Suppressor macrophage (primary cell): ENCODE measurements at places on chromosomes 12 and 14.

DNA sequence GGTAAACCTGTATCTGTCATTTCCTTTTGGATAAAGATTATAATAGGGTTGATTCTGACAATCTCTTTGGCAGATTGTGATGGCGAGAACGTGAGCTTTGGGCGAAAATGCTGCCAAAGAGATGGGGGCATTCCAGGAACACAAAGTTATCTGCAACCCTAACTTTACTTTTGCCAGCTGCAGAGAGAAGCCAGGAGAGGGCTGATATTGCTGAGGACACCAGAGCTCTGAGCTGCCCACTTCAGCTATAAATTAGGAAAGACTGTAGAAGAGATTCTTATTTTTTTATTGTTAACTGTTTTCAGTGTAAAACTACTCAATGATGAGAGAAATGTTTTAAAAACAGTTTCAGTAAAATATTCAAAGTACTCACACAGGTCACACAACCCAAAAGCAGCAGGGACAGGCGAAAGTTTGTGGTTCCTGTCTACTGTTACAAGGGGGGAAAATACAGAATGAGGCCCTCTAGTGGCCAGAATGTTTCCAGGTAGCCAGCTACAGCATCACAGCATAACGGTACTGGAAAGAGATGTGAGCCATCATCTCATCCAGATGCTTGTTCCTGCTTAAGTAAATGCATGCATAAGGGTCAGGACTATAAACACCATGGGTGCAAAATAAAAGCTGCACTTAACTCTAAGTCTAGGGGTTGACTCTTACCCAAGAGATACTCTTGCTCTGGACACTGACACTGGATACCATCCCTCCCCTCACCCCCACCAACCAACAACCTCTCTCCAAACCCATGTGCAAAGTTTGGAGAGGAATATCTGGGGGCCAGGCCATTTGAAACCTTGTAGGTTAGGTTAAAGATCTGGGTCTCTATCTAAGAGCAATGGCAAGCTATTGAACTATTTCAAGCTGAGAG is 498.4 kb downstream of the RMST start:
- peak; percentile 31 for DNase-seq

DNA sequence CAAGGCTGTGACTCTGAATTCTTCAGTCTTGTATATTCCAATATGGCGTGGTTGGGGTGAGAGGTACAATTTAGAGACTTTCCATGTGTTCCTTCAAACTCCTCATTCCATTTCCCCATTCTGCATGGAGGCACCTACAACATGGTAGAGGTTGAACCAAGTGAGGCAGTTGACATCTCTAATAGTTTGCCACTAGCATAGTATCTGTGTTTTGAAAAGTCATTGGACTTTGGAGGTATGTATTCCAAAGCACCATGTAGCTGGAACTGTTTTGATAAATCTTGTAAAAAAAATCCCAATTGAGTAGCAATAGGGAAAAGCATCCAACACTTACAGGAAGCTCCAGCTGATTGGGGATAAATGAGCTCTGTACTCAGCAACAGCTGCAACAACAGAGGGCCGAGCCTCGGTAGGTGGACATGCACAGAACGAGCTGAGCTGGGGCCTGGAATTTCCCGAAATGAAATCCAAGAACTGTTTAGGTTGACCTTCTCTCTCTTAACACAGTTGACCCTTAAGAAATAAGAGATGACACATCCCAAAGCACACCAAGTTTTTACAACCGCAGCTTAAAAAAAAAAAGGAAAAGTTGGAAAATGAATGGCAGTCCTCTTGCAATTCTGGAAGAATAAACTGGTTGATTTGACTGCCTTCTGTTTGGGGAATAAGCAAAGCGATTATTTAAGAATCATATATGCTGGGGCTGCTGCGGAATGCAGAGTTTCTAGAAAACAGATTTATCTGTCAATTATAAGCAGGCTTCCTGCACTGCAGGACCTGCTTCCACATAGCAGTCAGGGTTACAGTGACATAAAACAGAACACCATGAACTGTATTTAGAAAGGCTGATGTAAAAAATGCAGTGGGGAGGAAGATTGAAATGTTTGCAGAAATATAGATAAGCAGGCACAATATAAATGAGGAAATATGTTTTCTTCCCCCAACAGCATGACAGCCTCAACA is 194.6 kb upstream of the KRR1 start:
- DNase-seq, result peak; percentile 56

DNA sequence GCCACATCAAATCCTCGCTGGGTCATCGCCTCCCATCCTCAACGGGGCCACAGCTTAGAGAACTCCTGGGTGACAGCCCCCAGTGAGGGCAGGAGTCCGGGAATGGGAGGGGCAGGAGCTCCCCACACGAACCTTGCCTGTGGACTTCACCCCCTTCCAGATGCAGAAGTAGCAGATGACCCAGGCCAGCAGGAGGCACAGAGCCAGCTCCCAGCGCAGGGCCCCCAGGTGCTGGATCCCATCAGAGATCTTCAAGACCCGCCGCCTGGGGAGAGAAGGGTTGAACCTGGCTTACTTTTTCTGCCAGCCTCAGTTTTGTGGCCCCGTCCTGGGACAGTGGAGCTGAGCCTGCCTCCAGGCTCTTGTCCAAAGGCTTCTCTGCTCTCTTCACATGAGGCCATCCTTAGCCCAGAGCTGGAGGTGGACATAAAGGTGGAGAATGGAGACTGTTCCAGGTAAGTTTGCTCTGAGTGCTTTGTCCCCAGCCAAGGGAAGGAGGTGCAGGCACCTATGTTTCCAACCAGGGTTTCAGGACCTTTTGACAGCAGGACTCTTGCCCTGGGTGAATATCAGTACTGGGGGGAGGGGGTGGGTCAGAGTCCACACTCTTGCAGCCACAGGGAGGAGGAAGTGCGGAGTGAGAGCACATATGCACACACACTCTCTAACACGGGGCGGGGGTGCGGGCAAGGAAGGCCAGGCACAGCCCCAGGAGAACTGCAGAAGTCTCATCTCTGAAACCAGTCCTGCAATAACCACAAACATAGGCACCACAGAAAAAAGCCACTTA is 23.3 kb upstream of the SLC6A12 start:
- no peak for DNase-seq

DNA sequence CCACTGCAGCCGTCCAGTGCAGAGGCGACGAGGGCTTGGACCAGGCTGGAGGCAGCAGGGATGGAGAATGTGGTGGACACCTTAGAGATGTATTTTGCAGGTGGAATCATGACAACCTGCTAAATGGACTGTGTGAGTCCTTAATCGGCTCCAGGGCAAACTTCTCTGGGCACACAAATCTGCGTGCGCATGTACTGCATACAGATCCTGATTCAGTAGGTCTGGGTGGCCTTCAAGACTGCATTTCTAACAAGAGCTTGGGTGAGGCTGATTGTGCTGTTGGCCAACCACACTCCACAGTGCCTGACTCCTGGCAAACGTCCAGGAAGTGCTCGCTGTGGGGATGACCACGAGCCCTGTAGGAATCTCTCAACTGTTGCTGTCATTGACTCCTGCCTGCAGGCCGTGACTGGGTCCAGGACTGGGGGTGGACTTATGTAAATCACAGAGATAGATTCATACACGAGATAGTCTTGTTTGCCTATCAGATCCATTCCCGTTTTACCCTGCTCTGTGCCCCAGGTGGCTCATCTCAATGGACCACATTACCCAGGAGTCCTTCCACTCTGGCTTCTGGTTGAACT is 27.2 kb downstream of the JDP2 start:
- DNase-seq, result peak; percentile 55

DNA sequence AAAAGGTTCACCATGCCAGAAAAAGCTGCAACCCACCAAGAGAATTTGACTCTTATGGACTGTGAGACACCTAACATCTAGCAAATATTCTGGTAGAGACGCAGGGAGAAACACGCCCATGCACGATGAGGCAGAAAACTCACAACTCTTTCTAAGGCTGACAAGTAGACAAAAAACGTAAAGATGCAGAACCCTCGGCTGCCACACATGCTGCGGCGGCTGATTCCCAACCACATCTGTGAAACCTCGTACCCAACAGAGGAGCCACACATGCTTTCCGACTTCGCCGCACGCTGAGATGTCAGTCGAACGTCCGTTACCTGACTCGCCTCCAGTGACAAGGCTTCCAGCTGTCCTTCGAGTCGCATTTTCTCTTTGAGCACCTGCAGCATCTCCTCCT is 21.8 kb downstream of the GOLGA3 start:
- no peak for DNase-seq
